ENCODE measurements at places on chromosomes 1 and 21.

- no peak for DNase-seq
Measured at GRCh38 chr1:217899614-217900013, 268.5 kb downstream of the SPATA17 start.

DNA sequence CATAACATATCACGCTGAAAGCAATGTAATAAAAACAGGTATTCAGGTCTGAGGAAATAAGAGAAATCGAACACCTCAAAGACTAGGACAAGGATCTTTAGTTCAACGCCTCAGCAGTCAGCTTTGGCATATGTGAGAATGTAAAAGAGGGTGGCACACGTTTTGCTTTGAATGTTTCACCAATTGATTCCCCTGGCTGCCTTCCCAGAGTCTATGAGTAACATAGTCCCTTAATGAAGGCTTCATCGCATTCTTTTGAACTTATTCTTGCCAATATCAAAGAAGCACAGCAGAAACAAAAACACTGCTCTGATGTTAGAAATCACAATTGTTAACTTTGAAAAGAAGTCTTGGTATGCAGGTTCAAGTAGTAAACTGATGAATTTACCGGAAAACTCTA is 764.8 kb downstream of the ADGRL2 start:
- no peak for DNase-seq

DNA sequence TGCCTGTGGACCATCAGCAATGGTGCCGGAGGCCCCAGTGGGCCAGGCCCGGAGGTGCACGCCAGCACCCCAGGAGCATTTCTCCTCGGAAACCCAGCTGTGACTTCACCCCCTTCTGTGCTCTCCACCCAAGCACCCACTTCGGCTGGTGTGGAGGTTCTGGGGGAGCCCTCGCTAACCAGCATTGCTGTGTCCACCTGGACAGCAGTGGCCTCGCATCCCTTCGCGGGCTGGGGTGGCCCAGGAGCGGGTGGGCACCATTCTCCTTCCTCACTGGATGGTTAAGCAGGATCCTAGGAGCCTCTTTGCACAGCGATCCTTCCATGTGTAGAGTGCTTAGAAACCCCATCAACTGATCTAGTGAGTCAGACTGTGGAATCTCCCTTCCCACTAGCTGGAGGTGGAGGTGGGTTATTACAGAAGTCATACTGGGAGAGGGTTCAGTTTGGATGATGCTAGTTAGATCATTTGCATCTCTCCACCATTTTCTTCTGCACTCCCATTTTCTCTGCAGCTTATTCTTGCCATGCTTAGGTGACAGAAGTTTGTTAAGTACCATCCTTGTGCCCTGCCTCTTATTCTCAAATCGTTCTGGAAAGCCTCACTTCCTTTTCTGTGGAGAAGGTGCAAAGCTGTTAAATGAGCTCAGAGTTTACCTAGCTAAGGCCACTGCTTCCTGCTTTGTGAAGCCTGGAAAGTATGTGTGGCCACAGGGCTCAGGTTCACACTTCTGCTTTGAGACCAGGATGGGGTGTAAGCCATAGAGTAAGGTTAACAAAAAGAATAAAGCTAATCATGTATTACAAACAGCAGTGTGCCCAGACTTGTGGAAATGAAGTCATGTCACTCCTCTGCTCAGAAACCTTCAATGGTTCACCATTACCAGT is 32.3 kb downstream of the TBX19 start:
- DNase-seq = no peak

- DNase-seq = peak; percentile 32
Measured at GRCh38 chr1:3695326-3696217, 43.3 kb downstream of the TP73 start.

Measured in stimulated activated CD4-positive, alpha-beta T cell treated with anti-CD3 and anti-CD28 coated beads, Interleukin-4, amount 100 ng/mL, for 24 hours (primary cell).